Fibroblast of the aortic adventitia (primary cell): ENCODE measurements at places on chromosomes 16 and 17. TPM values are rescaled to one million over a fixed set of nuclear protein-coding genes. Genes with fewer than 3 reads are reported as not detected.

Gene NOMO2
- total RNA-seq = 30.3 and 87.0 TPM in 2 replicates

Gene CCL13
- total RNA-seq = not detected in 2 replicates

Gene KRTAP16-1
- total RNA-seq = not detected in 2 replicates

Gene CHST5
- total RNA-seq = 0.09 TPM in 1 of 2 replicates, not detected in the other

Gene CES5A
- total RNA-seq = not detected in 2 replicates

Gene CCR7
- total RNA-seq = not detected in 2 replicates

Gene MYH13
- total RNA-seq = not detected in 2 replicates

Gene CD7
- total RNA-seq = not detected in 2 replicates

Gene TANGO6
- 15.5 and 22.4 TPM in 2 replicates for total RNA-seq

Gene TPSAB1
- not detected in 2 replicates for total RNA-seq

Gene RRAD
- 0.72 and 3.8 TPM in 2 replicates for total RNA-seq

Gene TBC1D3H
- total RNA-seq = not detected in 2 replicates

Gene ABCA6
- total RNA-seq = 192 and 340 TPM in 2 replicates

Gene ATP2A1
- 0.18 TPM in 1 of 2 replicates, not detected in the other for total RNA-seq

Gene ACSM2A
- total RNA-seq = not detected in 2 replicates

Gene SLC13A2
- total RNA-seq = not detected in 2 replicates

Gene AOC3
- total RNA-seq = under 0.01 and 0.08 TPM in 2 replicates

Gene TP53TG3C
- total RNA-seq = not detected in 2 replicates

Gene DRC3
- 0.74 and 1.8 TPM in 2 replicates for total RNA-seq

Gene ASB16
- 0.27 TPM in 1 of 2 replicates, not detected in the other for total RNA-seq

Gene TNFSF12
- 10.1 and 14.5 TPM in 2 replicates for total RNA-seq

Gene CAPNS2
- total RNA-seq = 1.7 and 2.8 TPM in 2 replicates

Gene HOXB2
- total RNA-seq = 1.5 and 9.0 TPM in 2 replicates
